ENCODE measurements at places on chromosomes 13 and 19. TPM values are rescaled to one million over a fixed set of nuclear protein-coding genes. Genes with fewer than 3 reads are reported as not detected.
A peak's percentile ranks its signal among the peaks of the same experiment; 100 is the strongest.

DNA sequence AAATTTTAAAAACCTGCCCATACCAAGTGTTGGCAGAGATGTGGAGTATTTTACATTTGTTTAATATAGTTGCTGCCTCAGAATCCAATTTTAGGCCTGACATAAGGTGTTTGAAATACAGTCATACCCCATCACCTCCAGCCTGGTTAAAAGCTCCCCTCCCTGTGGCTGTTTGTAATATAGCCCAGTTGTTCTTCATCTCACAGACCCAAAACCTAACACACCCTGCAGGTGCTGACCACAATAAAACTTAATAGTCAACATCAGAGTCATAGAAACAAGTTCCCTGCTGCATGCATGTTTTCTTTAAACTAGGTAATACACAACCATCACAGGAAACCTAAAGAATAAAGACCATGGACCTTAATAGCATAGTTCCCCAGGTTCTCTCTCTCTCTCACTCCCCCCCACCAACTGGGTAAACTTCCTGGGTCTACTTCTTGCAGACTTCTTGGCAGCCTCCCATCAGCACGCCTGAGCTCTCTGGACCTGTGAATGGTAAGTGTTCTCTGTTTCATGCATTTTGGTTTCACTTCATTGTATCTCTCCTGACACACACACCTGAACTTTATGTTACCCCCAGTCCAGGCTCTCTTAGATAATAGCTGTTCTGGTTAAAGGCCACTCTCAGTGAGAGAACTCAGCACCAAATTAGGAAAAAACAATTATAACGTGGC lies 1369.9 kb downstream of the EFNB2 start:
- ATAC-seq = no peak

DNA sequence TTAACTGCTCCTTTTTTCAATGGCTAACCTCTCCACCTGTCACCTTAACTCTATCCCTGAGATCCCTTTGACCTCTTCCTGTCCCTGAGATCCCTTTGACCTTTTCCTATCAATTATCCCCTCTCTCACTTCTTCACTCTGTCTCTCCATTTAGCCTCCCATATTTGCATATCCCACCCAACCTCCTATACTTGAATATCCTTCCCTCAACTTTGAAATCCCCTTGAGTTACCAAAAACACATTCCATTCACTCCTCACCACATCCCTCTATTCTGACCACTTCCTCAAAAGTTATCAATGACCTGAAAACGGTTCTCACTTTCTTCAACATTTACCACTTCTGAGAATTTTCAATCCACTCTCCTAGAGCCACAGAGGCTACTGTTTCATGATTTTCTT lies 3.0 kb downstream of the MYCBP2 start:
- ATAC-seq = no peak

DNA sequence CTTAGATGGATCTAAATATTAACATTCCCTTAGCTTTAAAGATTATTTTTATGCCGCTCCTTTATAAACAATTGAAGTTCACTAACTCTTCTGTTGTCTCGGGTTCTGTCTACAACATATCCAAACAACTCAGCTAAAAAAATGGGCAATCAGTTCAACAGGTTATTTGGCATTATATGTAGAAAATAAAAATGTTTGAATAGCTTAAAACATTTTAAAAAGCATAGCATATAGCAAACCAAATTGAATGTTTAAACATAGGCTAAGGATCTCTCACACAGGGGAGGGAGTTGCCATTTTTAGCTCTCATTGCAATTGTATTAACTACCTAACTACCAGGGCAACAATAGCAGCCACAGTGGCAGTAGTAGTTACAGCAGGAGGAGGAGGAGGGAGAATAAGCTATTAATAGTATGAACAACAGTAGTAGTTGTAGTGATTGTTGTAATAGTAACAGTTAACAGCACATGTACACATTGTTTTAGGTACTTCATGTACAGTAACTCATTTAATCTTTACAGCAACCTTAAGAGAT lies 404.2 kb downstream of the KCNRG start:
- no peak for ATAC-seq

DNA sequence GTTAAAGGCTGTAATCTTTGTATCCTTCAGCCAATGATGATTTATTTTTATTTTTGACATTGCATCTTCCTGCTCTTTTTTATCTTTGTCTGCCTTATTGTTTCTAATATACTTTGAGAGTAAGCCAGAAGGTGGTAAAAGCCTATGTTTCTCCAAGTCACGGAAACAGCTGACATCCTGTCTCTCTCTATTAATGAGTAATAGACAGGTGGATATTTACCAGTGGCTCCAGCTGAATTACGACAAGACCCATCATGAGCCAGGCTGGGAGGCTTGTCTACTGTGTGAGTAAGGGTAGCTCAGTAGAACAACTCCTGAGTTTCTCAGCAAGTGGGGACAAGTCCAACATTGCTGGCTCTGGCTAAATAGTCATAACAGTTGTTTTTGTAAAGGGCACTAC lies 166.6 kb downstream of the NDFIP2 start:
- ATAC-seq = peak; percentile 99

DNA sequence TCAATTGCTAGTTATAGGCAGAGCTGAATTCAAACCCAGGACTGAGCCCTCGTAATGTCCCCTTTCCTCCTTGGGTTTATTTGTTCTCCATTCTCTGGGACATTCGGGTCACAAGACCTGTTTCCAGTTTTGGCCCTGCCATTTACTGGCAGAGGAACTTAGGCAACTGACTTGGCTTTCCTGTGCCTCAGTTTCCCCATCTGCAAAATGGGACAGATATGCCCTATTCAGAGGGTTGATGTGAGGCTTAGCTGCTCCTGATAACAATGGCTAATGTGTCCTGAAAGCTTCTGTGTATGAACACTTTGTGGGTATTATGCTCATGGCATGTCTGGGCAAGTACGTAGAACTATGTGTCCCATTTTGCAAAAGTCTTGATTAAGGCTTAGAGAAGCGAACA lies 996 bp downstream of the ZNF524 start:
- ATAC-seq = no peak

- ATAC-seq = no peak
These were observed 324.8 kb downstream of the TEX29 start for GRCh38 chr13:111645198-111645597.

DNA sequence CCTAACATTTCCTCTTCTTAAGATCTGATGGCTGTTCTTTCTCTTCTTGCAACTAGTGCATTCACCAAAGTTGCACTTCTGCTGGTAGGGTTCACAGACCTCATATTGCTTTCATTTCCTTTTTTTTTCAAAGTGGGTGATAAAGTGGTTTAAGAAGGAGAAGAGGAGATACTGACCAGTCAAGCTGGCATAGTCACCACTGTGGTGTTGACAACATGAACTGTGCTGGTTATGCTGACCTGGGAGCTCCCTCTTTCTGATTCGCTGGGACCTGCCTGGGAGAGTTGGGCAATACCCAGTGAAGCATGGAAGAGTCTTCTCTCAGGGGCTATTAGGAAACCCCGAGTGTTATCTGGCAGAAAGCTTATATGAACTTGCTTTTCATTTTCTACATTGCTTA lies 222.9 kb downstream of the SLITRK5 start:
- ATAC-seq = no peak

- peak; percentile 68 for ATAC-seq
These were observed 767 bp downstream of the ABCA7 start for GRCh38 chr19:1040476-1041271.

Gene KIR2DL1
- total RNA-seq = not detected

- no peak for ATAC-seq
These were observed 85.2 kb downstream of the FOXO1 start for GRCh38 chr13:40581277-40581579.

Measured in esophagus mucosa (tissue), 1 donor.